ENCODE measurements at places on chromosomes 6 and 20.

DNA sequence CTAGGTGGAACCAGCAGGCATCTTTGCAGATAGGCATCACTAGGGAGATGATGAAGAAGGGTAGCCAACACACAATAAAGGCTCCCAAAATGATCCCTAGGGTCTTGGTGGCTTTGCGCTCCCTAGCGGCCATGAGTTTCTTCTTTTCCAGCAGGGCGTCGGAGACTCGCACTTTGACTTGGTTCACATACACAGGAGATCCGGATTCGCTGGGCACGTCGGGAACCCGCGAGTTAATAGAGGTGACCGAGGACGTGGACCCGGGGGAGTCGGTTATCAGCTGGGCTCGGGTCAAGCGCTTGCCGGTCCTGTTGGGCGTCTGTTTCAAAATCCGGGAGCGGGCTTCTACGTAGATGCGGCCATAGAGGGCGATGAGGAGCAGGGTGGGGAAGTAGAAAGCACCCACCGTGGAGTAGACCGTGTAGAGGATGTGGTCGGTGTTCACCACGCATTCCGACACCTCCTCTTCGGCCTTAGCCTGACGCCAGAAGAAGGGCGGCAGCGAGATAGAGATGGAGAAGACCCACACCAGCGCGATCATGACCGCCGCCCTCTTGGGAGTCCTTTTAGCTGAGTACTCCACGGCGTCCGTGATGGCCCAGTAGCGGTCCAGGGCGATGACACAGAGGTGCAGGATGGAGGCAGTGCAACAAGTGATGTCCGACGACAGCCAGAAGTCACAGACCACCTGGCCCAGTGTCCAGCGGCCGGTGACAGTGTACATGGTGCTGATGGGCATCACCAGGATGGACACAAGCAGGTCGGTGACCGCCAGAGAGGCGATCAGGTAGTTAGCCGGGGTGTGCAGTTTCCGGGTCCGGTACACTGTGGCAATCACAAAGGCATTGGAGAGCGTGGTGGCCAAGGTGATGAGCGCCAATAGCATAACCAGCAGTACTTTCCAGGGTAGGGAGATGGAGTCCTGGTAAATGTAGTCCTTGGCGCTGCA, 658 bp downstream of the HTR1B start:
- DNase-seq = peak; percentile 66

DNA sequence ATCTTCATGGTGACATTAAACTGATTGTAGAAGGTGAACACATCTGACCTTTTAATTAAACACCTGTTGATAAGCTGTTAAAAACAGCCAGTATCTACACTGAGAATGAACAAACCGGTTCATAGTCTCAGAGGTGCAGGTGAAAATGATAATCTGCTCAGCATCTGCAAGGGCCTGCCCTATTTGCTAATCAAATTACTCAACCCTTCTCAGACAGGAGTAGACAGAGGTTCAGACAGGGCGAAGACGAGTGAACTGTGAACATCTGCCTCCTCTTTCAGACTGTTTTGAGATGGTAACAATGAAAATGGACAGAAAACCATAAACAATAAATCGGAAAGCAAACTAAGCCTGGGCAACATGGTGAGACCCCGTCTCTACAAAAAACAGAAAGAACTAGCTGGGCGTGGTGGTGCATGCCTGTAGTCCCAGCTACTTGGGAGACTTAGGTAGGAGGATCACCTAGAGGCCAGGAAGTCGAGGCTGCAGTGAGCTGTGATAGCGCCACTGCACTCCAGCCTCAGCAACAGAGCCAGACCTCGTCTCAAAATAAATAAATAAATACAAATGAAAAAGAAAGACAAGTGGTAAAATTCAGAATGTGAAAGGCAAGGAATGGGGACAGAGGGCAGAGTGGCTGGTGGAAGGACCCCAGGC, 55.9 kb downstream of the NINL start:
- DNase-seq = no peak

- DNase-seq = no peak
Measured at GRCh38 chr6:69294407-69294806, 502.4 kb downstream of the LMBRD1 start.

DNA sequence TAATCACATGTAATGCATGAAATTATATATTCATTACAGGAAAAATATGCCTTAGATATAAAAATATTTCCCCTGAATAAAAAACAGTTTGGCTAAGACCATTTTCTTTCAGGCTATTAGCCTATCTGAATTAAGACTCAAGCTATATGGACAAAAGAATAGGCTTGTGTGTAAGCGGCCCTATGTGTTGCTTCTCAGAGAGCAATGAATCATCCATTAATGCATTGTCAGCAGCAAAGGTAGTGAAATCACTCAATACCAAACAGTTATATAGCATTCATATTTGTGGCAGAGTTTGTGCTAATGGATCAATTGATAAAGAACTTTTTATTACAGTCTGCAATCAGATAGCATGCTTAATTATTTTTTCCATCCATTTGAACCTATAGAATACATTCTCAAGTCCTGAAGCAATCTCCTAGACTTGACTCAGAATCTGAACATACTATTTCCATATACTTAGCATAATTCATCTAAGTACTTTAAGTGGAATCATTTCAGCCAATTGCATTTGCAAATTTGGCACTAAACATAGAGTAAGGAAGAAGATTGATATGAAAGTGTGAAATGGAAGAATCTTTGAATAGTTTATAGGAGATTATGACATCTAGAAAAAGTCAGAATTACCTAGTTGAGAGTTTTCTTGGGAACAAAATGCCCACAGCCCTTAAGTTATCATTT, 112.2 kb downstream of the ADGRB3 start:
- DNase-seq = no peak

DNA sequence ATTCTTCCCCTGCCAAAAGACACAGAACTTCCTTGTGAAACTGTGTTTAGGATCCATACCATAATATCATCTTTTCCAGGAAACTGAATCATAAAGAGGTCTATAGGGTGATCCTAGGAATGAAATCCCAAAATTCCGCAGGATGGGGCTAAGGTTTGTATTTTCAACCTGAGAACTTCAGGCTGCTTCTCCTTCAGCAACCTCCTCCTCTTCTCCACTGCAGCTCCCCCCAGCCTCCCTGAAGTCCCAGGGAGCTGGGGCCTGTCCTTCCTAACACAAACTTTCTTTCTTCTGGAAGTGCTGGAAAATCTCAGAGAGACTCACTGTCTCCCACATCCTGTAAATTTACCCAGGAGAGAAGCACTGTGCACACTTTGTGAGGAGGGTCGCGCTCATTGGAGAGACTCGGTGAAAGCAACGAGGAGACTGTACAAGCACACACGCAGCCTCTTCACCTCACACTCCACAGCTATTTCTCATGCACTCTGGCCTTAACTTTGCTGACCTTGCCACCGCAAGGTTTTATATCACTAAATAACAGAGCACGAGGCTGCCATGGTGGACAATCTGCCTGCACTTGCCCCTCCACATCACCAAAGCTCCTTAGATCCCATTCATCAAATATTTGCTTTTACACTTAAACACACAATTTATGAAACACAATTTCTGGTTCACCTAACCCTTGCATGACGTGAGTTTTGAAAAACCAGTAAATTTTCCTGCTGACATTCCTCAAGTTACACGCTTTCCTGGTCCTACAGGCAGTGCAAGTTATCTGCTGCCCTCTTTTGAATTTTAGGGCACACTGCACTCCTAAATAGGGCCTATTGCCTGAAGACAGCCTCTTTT, 14.3 kb downstream of the ID4 start:
- DNase-seq = peak; percentile 81

- peak; percentile 31 for DNase-seq
Measured at GRCh38 chr6:154460306-154461071, 50.0 kb downstream of the CNKSR3 start.

GRCh38 chr6:145816392-145816791, 1.8 kb upstream of the FBXO30 start:
- no peak for DNase-seq

DNA sequence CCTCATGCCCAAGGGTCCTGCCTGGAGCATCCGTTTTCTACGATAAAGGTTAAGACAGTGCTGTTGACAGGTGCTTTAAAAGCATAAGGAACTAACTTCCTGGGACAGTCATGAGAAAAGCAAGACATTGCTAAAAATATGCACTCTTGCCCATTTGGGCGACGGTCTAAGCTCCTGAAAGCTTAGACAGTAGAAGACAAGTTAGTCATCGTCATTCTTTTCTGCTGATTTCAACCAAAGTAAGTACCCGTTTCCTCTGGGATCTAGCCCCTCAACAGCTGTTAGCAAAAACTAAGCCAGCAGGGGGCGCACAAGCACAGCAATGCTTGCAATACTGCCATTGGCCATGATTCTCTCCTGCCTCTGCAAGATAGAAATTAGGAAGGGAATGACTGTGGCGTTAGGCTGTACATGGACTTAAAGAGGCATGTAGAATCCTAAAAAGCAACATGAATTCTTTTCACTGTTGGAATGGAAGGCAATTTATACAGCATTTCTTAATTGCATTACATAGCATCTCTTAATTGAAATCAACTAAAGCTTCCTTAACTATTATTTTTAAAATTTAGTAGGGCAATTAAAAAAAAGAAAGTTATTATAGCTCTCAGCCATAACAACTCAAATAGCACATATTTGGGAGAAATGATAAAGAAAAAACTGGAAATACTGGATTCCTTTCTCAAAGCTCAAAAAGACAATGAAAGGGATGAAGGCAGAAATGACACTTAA, 147.8 kb upstream of the RALGAPA2 start:
- DNase-seq = peak; percentile 88

DNA sequence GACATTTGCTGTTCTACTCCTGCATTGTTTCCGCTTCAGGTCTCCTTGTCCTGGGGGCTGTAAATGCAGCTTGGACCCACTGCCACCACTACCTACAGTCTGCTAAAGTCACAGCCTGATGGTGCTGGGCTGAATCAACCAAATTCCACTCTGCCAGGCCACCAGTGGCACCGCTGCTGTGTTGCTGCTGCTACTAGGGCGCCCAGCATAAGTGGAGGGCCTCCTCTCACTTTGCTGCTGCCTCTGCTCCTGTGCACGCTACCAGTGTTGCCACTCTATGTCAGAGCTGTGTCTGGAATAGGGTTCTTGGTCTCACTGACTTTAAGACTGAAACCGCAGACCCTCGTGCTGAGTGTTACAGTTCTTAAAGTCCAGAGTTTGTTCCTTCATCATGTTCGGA, 1.4 kb upstream of the SSR1 start:
- no peak for DNase-seq

DNA sequence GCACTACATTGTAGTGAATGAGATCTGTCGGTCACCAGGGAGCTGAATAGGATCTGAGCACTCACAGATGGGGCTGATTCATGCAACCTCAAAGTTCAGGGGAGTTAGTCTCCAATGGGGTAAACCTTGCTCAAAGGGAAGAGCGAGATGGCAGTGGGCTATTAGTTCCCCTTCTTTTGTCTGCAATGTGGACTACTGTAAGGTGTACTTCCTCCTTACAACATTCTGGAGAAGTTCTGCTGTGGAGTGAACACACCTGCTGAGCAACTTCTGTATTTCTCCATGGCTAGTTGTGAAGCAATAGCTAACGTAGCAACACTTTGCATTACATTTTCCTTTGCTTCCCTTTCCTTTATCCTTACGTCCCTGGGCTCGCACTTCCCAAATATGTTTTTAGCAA, 134.3 kb upstream of the B3GAT2 start:
- no peak for DNase-seq

DNA sequence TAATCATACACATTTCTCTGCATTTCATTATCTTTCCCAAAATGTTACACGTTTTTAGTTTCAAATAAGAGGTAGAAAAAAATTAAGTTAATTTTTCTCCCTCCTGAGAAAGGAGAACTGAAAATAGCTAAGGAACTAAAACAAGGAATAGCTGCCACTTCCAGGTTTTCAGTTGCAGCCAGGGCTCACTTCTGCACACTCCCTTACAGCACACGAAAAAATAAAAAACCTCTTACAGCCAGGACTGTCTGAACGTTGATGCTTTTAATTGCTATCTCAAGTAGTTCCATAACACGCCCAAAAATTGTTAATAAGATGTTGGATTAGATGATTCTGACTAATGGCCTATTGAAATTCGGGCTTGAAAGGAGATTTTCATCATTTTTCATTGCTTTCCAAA, 153.7 kb upstream of the THBS2 start:
- no peak for DNase-seq

- DNase-seq = peak; percentile 93
Measured at GRCh38 chr20:31835977-31836852, 9.2 kb downstream of the FOXS1 start.

GRCh38 chr6:154621686-154622085, 111.2 kb upstream of the CNKSR3 start:
- DNase-seq = no peak

- DNase-seq = no peak
Measured at GRCh38 chr6:49453221-49453620, 9.8 kb downstream of the MMUT start.

DNA sequence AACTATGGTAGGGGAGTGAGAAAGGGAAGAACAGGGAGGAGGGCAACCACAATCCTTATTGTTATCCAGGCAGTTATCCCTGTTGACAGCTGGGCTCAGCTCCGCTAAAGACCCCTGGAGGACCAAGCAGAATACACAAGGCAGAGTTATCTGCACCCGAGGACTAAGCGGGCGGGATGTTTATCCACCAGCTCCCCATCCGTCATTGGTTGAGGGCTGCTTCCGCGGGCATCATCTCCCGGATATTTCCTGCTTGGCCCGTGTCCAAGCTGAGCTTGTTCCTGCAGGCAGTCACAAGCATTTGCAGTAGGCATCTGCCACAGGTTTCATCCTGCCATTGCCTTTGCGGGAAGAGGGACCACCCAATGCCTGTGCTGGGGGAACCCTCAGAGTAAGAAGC, 102.1 kb downstream of the DLGAP4 start:
- DNase-seq = peak; percentile 29

GRCh38 chr6:87660226-87660911, 41.7 kb downstream of the AKIRIN2 start:
- DNase-seq = peak; percentile 70

DNA sequence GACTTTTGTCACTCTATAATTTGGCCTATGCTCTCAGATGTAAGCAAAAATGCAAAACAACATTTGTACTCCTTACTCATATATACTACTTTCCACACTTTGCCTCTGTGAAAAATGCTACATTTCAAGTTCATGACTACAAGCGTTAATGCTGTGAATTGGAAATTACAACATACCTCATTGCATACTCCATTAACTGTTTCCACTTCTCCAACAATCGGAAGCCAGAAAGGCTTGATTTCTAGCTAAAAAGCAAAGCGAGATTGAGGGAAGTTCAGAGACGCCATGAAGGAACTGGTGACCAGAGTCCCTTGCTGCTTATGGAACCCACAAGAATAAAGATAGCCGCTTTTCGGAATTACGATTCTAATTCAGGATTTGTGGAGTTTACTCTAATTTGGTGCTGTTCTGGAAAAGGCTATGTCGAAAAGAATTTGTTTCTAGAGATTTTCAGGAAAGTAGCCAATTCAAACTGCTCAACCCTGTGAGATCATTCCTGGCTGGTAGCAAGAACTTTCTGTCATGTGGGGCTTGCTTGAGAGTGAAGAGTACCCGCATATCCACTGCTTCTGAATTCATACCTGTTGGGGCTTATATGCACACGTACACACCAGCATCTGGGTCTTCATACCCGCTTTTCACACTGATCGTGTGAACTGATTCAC, 98.0 kb upstream of the CITED2 start:
- DNase-seq = no peak

DNA sequence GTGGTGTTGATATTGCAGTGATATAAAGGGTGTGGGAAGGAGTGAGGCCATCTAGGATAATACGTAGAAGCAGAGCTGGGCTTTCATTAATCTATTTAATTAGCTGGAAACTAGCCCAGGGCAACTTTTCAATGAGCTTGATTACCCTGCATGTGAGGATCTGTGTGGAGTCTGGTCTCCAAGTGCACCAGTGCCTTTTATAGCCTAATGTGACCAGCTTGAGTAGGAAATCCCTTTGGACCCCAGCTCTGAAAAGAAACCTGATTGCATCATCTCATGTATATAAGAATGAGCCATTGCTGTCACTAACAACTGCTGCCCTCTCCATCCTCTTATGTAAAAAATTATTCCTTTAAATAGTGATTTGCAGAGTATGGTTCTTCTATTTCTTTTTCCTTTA, 72.6 kb downstream of the CD109 start:
- no peak for DNase-seq

Measured in brain microvascular endothelial cell (primary cell).